Fibroblast of skin of right biceps (primary cell): ENCODE measurements at places on chromosomes 6 and 20.

GRCh38 chr6:36210182-36210581, 13.6 kb downstream of the BRPF3 start:
- no peak for DNase-seq

- no peak for DNase-seq
Observed at GRCh38 chr6:55019591-55019990, 154.7 kb upstream of the HCRTR2 start.

- DNase-seq: no peak
Observed at GRCh38 chr6:37971711-37972390, 152.3 kb downstream of the ZFAND3 start.

DNA sequence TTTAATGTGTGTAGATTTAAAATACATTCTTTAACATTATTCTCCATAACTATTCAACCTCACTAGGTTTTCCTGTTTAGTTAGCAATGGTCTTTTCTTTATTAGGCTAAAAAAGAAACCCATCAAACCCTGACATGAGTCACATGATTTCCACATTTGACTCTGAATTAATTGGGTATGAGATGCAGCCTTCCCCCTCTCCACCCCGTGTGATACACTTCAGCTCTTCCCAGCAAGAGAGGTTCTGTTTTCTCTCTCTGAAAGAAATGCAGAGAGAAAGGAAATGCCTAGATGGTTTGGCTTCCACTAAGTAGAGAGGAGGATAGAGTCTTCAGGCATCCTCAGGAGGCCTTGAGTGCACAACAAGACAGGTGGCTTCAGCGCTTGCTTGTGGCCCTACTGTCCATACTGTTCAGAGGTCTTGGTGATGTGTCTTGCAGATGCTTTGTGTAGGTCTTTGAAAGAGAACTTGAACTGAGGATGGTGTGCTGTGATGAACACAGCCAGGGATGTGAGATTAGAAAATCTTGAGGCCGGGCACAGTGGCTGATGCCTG, 17.3 kb downstream of the FARS2 start:
- no peak for DNase-seq

GRCh38 chr20:62411479-62412193, 4.6 kb upstream of the CABLES2 start:
- no peak for DNase-seq

- DNase-seq: no peak
Observed at GRCh38 chr20:59670786-59671492, 66.6 kb downstream of the PHACTR3 start.

GRCh38 chr6:54719633-54720032, 126.9 kb upstream of the FAM83B start:
- DNase-seq: no peak

GRCh38 chr6:36703081-36703606, 5.5 kb downstream of the RAB44 start:
- no peak for DNase-seq

DNA sequence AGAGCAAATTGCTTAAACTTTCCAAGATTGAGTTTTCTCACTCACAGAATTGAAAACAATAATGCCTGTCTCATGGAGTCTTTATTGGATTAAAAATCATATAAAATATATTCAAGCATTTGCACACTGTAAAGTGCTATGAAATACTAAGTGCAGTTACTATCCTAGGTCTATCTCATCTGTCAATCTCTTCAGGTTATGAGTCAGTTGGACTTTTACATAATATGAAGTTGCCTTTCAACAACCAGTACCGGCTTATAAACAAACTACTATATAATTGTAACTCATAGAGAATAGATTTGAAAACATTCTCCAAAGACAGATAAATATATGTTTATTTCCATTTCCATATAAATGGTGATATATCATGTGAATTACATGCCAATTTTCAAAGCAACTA, 20.4 kb upstream of the GSTA4 start:
- DNase-seq: no peak
